ENCODE measurements at places on chromosomes 2 and 18.

GRCh38 chr2:120317916-120318315 lies 28.0 kb upstream of the INHBB start:
- no peak for DNase-seq

GRCh38 chr2:151765760-151766410 lies 31.6 kb upstream of the NEB start:
- DNase-seq = no peak

- DNase-seq = no peak
These were observed 675.6 kb upstream of the VRK2 start for GRCh38 chr2:57370882-57371585.

- no peak for DNase-seq
These were observed 94.1 kb upstream of the CD302 start for GRCh38 chr2:159891917-159892730.

- no peak for DNase-seq
These were observed 693.1 kb downstream of the DCC start for GRCh38 chr18:53033128-53033527.

DNA sequence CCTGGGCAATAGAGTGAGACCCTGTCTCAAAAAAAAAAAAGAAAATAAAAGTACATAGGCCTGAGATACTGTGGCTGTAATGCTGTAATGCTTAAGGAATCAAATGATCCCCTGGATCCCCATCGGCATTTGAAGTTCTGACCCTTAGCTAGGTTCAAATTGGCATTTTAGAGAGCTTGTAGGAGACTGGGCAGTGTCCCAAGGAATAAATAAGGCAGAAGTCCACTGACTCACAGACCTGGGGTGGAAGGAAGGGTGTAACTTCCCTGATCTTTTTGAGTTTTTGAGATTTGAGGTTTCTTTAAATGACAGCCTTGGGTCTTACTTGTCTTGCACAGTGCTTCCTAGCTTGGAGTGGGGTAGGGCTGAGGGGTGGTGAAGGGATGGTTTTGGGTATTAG lies 553.7 kb downstream of the SLC4A3 start:
- no peak for DNase-seq

DNA sequence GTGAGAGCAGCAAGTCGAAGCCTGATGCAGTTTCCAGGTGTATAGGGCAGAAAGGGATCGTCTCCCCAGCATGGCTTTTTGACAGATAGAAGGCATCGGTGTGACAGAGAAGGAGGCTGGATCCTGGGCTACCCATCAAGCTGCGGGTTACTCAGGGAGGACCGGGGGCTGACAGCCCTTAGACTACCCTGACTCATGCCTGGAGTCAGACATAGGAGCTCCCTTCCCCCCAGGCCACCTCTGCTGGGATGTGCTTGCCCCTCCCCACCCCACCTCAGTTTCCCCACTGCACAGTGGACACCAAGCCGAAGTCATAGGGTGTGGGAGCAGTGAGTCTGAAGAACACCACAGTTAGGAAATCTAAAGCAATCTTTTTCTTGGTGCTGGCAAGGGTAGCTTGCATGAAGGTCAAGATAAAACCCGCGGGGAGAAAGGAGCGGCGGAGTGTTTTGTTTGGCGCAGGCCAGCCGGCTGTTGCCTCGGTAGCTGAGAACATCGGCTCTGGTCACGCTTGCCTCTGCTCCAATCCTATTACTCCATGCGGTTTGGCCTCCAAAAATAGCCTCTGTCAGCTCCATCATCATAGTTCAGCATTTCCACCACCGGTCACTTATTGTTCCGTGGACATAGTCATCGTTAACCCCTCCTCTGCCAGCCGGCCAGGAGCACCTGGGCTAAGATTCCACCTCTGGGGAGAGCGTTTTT lies 169.2 kb upstream of the GLI2 start:
- no peak for DNase-seq
